GM20000 (cell line): ENCODE measurements at places on chromosomes 3 and 15.
A peak's percentile ranks its signal among the peaks of the same experiment; 100 is the strongest.

DNA sequence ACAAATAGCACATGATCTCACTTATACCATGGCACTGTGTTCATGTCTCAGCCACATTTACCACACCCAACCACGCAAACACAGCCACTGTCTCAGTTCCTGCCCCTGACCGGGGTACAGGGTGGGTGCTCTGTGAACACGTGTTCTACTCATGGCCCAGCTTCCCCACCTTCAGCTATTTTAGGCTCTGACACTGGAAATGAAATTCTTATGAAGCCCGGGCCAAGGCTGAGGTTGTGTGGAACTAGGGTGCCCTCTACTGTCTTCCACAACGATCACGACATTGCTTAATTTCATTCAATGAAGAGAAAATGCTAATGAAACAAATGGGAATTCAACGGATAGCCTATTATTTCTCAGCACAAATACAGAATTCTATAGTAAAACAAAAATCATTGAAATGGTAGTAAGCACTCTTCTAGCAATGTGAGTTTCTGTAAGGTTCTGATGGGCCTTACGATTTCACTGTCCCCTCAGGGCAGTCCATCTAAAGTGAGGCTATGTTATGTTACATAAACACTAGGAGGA, 2.1 kb upstream of the GABRA5 start:
- DNase-seq: no peak

DNA sequence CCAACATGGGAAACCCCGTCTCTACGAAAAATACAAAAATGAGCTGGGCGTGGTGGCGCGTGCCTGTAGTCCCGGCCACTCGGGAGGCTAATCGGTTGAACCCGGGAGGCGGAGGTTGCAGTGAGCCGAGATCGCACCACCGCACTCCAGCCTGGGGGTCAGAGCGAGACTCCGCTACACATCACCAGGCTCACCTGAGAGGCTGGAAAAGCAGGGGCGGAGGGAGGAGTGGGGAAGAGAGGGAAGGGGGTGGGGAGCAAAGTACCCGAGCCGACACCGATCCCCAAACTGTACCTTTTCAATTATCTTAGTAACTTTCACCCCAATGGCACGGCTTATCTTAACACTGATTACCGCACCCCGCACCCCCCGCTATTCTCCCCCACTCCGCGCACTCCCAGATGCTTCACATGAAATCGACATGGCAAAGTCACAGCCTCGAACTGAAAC, 46.4 kb upstream of the SYNM start:
- no peak for DNase-seq

DNA sequence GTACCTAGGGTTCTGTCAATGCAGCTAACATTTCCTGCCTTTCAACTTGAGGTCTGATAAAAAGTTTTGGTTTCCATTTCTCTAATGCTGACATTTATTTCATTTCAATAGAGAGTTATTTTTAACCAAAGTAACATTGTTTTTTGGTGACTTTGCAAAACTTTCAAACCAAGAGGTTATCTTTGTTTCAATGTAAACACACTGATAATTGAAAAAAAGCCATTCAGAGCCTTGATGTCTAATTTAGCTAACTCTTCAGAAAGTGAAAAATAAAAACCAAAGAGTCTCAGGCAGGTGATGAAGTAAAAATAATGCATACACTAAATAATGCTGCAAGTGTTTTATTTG, 9.6 kb upstream of the TIPARP start:
- DNase-seq: no peak

- DNase-seq: peak; percentile 43
Observed at GRCh38 chr3:179265875-179266274, 15.0 kb upstream of the KCNMB3 start.

GRCh38 chr3:52004163-52004787, 8.6 kb upstream of the RPL29 start:
- no peak for DNase-seq

- no peak for DNase-seq
Observed at GRCh38 chr3:54875596-54876268, 52.1 kb downstream of the LRTM1 start.

- DNase-seq: no peak
Observed at GRCh38 chr15:78716651-78717050, 75.6 kb upstream of the CHRNB4 start.

- no peak for DNase-seq
Observed at GRCh38 chr15:36769098-36769497, 189.7 kb downstream of the CDIN1 start.

GRCh38 chr3:152276681-152277080, 8.0 kb downstream of the MBNL1 start:
- no peak for DNase-seq

DNA sequence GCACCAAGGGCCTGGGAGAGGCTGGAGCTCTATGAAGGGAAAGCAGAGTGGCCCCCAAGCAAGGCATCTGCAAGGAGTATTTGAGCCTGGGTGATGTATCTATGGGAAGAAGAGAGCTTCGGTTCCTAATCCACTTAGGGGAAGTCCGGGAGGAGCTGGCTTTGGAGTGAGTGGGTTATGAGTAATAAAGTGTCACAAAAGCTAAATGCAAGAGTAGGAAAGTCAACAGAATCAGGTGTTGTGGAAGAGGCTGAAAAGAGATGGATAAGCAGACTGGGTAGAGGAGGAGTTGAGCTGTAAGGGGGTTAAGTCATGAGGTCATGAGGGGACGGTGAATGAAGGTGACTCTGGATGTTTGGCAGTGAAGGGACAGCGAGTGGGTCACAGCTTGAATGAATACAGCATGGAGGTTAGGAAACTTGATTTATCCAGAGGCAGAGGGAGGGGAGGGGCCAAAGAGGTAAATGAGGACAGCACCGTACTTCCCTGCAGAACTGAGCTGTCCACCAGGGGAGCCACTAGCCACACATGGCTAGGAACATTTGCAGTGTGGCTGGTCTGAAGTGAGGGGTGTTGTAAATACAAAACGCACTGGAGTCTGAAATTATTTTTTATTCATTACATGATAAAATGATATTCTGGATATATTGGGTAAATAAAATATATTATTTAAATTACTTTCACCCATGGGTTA, 83.3 kb downstream of the ADCY5 start:
- DNase-seq: no peak

DNA sequence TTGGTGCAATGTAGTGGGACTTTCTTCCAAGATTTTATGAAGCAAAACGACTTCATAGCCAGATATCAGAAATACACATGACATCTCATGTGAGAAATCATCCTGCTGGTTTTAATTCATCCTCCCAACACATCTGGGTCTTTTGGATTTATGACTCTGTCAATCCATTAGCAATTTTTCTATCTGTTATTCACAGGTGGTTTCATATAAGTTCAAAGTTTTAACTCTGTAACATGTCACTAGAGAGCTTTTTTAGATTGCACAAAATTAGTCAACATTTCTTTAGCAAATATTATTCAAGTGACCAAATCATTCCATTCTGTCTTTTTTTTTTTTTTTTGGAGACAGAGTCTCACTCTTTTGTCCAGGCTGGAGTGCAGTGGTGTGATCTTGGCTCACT, 30.4 kb downstream of the SQOR start:
- DNase-seq: no peak

DNA sequence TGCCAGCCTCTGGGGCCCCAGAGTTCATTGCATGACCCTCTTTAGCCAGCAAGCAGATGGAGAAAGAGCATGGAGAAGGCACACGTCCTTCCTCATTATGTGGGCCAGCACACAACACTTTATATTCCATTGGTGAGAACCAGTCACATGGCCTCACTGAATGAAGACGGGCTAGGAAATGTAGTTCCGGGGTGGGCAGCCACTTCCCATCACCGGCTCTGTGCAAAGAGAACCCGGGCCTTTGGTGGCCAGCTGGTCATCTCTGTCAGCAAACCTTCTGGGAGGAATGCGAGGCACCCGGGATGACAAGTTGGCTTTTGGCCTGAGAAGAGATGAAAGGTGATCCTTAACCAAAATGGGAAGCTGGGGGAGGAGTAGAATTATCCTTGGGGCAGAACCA, 90.2 kb upstream of the VGLL4 start:
- no peak for DNase-seq

DNA sequence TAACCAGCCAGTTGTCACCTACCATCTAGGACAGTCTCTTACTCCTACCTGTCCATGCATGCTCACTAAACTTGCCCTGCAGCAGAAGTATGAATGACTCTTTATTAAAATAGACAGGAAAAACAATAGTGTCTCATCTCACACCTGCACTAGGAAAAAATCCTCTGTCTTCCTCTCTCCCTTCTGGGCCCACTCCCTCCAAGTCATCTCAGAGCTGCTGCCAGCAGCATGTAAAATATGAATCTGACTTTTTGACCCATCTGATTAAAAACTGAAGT, 93.5 kb upstream of the THBS1 start:
- DNase-seq: no peak

GRCh38 chr3:124202754-124203153, 210.8 kb upstream of the ROPN1 start:
- no peak for DNase-seq

DNA sequence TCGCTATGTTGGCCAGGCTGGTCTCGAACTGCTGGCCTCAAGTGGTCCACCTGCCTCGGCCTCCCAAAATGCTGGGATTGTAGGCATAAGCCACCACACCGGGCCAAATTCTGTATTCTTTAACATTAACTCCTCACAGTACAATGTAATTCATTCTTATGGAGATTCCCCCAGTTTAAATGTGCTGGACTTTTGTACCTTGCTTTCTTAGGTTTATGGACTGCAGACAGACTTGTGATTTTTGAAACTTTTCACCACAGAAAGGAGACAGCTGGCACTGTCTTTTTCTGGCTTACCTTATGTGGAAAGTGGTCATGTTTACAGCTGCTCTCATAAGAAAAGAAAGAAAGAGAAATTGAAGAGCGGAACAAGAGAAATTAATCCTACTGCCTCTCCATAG, 103.8 kb downstream of the IQCH start:
- DNase-seq: no peak

DNA sequence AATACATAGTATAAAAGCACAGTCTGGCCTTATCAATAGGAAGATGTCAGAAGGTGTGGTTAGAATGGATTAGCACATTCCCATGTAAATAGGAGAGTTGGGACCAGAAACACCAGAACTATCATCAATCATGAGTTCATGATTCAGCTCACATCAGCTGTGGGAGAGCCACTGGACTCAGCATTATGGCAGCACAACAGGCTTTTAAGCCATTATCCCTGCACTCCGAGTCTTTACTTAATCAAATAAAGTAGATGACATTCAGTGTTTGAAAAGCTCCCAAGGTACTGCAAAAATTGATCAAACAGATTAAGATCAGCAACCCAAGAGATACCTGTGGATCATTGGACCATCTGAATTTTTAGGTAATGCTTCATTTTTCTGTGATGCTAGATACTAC, 24.7 kb downstream of the PARP14 start:
- no peak for DNase-seq

- no peak for DNase-seq
Observed at GRCh38 chr3:21169948-21170347, 581.1 kb downstream of the ZNF385D start.

GRCh38 chr15:31495281-31495680, 168.6 kb downstream of the KLF13 start:
- no peak for DNase-seq

- DNase-seq: peak; percentile 13
Observed at GRCh38 chr3:74267588-74268184, 346.8 kb downstream of the CNTN3 start.

GRCh38 chr3:17329927-17330326, 412.5 kb downstream of the TBC1D5 start:
- DNase-seq: no peak

DNA sequence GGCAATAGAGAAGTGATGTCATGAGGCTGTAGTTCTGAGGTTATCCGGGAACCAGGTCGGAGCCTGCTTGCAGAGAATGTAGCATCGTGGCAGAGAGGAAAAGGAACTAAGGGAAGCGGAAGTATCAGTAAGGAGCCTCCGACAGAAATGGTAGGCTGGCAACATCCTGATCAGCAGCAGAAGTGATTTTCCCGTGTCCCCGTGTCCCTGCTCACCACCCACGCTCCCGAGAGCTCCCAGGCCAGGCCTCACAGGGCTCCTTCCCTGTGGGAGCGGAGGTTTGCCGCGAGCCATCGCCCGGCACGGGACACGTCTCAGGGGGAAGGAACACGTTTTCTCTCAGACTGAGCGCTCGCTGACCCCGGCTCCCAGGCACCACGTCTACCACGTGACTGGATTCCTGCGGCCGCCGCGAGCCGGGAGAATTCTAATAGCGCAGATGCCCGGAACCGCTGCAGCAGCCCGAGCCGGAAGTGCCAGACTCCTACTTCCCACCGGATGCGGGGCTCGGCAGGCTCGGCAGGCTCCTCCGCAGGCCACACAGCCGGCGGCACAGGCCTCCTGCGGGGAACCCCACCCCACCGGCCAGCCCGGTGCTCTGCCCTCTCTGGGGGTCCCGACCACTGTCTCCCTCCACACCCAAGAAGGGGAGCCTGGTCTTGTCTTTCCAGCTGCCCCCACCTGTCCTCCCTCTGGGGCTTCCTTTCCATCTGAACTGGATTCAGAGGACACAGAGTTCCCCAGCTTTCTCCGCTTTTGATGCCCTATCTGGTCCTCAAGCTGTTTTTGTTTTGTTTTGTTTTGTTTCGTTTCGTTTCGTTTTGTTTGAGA, 99.3 kb downstream of the BDH1 start:
- DNase-seq: peak; percentile 64

GRCh38 chr3:171970301-171970788, 69.0 kb upstream of the FNDC3B start:
- DNase-seq: no peak

GRCh38 chr15:71103102-71103676, 12.1 kb upstream of the THSD4 start:
- no peak for DNase-seq

DNA sequence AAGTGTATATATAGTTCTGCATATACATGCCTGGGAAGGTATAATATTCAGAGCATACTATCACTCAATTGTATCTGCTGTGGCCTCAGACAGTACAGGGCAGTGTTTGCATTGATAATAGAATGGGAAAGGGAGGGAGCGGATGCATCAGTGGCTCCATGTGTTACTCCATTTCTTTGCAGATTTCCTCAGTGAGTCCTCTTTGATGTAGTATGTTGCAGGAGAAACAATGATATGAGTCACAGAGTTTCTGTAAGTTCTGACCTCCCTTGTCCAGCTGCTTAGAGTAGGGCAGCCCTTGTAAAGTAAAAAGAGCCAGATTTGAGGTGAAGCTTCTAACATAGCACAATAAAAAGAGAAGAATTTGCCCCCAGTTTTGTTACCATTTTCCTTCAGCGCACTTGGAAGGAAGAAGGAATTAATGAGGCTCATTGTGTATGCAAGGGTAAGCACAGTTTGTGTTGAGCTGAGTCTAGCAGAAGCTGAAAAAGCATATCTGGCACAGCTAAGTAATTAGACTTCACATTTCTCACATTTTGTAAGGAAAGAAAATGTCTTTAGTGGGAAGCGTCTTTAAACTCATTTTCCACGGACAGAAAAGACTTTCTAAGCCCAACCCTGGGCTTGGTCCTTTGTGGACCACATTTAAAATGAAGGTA, 555.8 kb upstream of the IL12A start:
- no peak for DNase-seq
